ENCODE measurements at places on chromosomes 1 and 21. TPM values are rescaled to one million over a fixed set of nuclear protein-coding genes. Genes with fewer than 3 reads are reported as not detected.

The MIXL1 gene
- 0.06 TPM for total RNA-seq

The LRRC53 gene
- not detected for total RNA-seq

The GPA33 gene
- not detected for total RNA-seq

The MYBPH gene
- total RNA-seq: not detected

The PLOD1 gene
- total RNA-seq: 85.6 TPM

DNA sequence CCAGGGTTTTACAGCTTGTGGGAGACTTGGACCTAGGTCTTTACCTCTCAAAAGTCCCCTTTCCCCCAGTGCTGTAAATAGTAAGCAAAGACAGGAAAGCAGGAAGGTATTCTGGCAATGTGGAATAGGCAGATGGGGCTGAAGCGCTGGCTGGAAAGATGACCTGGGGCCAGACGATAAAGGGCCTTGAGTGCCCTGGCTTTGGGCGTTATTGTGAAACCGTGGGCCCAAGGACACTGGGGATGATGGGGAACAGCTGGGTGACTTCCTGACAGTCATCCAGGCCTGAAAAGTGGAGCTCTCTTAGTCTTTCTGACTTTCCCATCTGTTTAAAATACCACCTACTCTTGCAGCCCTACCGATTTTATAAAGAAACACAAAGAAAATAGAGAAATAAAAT lies 16.3 kb downstream of the URB2 start:
- DNase-seq: peak; percentile 60
- H3K36me3 ChIP-seq: peaks cover 29% of the 10 kb centered on the region
- H3K4me3 ChIP-seq: no peak overlapping the region
- H3K27ac ChIP-seq: no peak overlapping the region

DNA sequence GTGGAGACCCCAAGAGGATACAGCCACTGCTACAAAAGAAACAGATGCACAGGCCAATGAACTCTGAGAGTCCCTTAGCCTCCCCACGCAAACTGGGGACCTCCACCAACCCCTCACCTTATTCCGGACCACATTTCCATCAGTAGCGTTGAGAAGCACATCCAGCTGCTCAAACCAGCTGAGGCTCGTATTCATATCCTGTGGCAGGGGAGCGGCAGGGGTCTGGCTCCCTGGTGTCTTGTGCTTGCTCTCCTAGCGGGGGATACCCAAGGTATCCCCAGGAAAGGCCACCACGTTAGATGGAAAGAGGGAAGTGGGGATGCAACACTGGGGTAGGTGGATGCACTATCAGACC lies 481 bp downstream of the CCDC163 start:
- no peak for DNase-seq
- no peaks in the 10 kb centered on the region for H3K36me3 ChIP-seq

DNA sequence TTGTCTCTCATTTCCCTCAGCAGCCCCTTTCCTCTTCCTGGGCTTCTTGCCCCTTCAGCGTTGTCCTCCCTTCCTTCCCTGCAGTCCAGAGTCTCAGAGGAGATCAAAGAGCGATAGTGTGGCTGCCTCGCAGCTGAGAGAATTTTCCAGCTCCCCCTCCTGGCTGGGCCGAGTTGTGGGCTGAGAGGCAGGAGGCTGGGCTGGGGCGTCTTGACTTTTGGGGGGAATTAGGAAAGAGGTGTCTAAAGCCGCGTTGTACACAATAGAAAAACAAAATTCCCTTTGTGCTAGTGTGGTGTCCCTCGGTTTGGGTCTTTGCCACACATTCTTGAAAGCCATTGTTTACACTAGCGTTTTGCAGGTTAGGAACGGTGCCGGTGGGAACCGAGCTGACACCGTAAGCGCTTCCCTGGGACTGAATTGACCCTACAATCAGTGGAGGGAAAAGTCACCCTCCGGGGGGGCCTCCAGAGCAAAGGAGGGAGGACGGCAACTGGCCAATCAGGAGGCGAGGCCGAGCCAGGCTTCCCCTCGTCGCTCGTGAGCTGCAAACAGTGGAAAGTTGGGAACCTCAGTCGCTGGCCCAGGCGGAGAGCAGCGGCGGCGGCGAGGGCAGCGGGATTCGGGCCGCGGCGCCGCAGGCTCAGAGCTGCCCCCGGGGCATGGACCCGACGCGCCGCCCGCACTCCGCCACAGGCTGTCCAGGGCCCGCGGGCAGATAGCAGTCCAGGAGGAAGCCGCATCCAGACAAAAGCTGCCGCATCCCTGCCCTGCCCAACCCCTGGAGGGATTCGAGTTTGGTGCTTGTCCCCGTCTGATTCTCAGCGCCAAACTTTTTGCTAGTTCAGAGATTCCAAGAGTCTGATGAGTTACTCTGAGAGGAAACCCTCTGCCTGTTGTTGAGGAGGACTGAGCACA lies at the start of gene HMCN1:
HMCN1 (plus strand) TSS at position 574 of the 918 bp plus-strand sequence. CDS start 389 bp downstream, outside the sequence.
- DNase-seq: peak; percentile 73
- H3K27me3 ChIP-seq: no peaks in the 10 kb centered on the region
- H3K27ac ChIP-seq: no peak within 1 kb of the TSS
- H3K4me1 ChIP-seq: peaks cover 9% of the 10 kb centered on the region
- H3K4me3 ChIP-seq: peak within 1 kb of the TSS; percentile 57

DNA sequence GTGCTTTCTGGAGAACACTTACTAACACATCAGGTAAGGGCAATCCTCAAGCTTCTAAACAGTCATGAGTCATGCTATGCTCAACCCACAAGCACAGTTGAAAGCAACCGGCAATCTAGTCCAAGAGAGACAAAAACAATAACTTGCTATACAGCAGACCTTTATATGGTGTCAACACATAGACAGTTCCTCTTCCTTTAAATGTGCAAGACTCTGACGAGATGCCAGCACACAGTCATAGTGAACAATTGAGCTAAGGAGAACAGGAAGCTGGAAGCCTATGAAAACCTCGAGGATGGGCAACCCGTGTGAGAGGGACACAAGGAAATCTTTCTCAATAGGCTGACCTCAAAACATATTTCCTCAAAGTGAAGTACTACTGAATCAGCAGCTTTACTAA lies 5.3 kb downstream of the ADIPOR1 start:
- peak; percentile 54 for DNase-seq
- H3K36me3 ChIP-seq: peaks cover 30% of the 10 kb centered on the region
- no peak overlapping the region for H3K4me3 ChIP-seq

DNA sequence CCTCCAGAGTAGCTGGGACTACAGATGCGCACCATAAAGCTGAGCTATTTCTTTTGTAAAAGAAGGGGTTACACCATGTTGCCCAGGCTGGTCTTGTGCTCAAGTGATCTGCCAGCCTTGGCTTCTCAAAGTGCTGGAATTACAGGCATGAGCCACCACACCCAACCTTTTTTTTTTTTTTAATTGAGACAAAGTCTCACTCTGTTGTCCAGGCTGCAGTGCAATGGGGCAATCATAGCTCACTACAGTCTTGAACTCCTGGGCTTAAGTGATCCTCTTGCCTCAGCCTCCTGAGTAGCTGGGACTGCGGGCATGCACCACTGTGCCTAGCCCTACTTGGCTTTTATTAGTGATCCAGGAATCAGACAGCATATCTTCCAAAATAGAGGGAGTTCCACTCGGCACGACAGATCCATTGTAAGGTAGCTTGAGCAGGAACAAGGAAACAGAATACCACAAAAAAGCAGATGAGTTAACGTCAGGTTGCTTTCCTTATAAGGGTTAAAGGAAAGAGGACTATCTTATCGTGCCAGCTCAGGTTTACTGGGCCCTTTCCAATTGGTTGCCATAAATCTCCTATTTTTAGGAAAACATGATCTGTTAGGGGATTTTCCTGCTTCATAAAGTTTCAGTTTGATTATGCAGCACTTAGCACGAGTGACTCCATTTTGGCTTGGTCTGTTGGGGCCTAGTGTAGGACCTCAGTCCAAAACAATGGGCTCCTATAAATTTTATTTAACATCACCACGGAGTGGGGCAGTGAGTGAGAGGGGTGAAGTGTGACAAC lies 45.2 kb downstream of the NENF start:
- DNase-seq: no peak
- H3K27me3 ChIP-seq: peaks cover 6% of the 10 kb centered on the region
- no peaks in the 10 kb centered on the region for H3K4me1 ChIP-seq
- no peaks in the 10 kb centered on the region for H3K36me3 ChIP-seq

DNA sequence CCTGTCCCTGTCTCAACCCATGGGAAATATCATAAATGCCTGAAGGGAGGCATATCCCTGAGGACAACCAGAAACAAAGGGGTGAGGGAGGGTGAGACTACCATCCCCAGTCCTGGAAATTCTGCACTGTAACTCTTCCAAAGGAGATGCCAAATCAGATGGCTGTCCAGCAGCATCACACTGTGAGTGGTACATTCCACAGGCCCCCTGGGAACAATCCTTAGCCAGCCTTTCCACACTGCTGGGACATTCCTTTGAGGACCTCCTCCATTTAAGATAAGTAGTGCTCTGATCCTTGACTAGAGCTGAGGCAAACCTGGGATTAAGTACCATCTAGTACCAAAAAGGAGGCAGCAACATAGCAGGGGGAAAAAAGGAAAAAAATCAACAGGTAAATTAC lies 10.7 kb downstream of the IVL start:
- no peaks in the 10 kb centered on the region for H3K4me1 ChIP-seq
- no peak overlapping the region for H3K27ac ChIP-seq
- no peaks in the 10 kb centered on the region for H3K27me3 ChIP-seq
- DNase-seq: no peak
- no peaks in the 10 kb centered on the region for H3K36me3 ChIP-seq

DNA sequence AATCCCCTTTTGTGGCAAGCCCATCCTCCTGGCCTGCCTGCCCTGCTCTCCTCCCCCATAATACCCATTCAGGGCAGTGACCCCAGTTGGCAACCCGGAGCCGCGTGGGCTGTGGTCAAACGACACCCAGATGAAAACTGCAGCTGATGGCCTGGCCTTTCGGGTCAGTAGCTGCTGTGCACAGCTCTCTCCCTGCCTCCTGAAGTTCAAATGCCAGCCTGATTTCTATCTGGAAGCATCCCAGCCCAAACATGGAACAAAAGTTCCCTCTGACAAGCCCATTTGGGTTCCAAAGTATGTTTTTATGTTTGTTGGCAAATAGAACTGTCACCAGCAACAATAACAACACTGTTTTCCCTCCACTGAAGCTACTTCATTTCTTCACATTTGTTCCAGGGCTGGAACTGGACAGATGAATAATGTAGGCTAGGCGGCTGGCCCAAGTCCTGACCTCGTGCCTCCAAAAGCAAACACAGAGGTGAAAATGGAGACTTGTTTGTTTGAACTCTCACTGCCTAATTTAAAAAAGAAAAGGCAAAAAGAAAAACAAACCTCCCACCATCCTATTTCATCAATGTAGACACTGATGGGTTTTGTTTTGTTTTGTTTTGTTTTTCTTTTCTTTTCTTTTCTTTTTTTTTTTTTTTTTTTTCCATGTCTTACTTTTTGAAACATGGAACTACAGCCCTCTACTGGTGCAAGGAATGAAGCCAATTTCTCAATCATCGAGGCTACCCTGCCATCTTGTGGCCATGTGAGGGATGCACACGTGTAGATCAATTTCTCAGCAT lies 179.0 kb downstream of the ADSS2 start:
- peaks cover 15% of the 10 kb centered on the region for H3K4me1 ChIP-seq
- no peak overlapping the region for H3K4me3 ChIP-seq
- no peaks in the 10 kb centered on the region for H3K27me3 ChIP-seq

GRCh38 chr1:213484758-213485157 lies 433.7 kb downstream of the RPS6KC1 start:
- H3K27me3 ChIP-seq: no peaks in the 10 kb centered on the region
- H3K4me1 ChIP-seq: no peaks in the 10 kb centered on the region
- no peak overlapping the region for H3K27ac ChIP-seq
- H3K36me3 ChIP-seq: no peaks in the 10 kb centered on the region

DNA sequence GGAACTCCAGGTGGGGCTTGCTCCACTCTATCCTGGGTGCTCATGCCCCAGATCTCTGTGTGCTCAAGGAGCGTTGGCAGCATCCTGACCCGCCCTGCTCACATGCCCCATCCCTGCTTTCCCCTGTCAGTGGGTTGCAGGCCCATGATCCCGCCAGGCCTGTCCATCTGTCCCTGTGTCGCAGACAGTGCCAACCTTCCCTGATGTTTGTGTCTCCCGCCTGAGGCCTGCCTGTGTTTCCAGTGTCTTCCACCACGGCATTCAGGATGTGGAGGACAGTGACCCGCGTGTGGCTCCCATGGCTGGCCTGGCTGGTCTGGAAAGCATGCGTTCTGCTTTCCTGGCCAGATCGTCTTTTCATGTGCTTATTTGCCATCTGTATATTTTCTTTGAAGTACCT lies 82.9 kb downstream of the PCBP3 start:
- no peaks in the 10 kb centered on the region for H3K36me3 ChIP-seq
- no peak overlapping the region for H3K4me3 ChIP-seq
- H3K27ac ChIP-seq: no peak overlapping the region
- no peaks in the 10 kb centered on the region for H3K4me1 ChIP-seq
- H3K27me3 ChIP-seq: no peaks in the 10 kb centered on the region

GRCh38 chr1:10338611-10339010 lies 60.3 kb upstream of the PGD start:
- no peaks in the 10 kb centered on the region for H3K36me3 ChIP-seq
- no peak overlapping the region for H3K27ac ChIP-seq
- H3K4me1 ChIP-seq: peaks cover 7% of the 10 kb centered on the region
- no peaks in the 10 kb centered on the region for H3K27me3 ChIP-seq

- H3K4me3 ChIP-seq: no peak overlapping the region
- no peaks in the 10 kb centered on the region for H3K4me1 ChIP-seq
- DNase-seq: no peak
- H3K27me3 ChIP-seq: no peaks in the 10 kb centered on the region
These were observed 22.1 kb downstream of the ECHDC2 start for GRCh38 chr1:52899445-52899894.

GRCh38 chr1:17633654-17634053 lies 94.2 kb downstream of the ARHGEF10L start:
- no peak overlapping the region for H3K4me3 ChIP-seq
- no peaks in the 10 kb centered on the region for H3K4me1 ChIP-seq
- no peaks in the 10 kb centered on the region for H3K27me3 ChIP-seq
- H3K36me3 ChIP-seq: peaks cover 64% of the 10 kb centered on the region
- no peak overlapping the region for H3K27ac ChIP-seq
